ENCODE measurements at places on chromosomes 11 and 22. TPM values are rescaled to one million over a fixed set of nuclear protein-coding genes. Genes with fewer than 3 reads are reported as not detected.

Gene ABCG4
- total RNA-seq, result not detected

Gene RAB38
- 1.8 TPM for total RNA-seq

Gene CBLIF
- 446 TPM for total RNA-seq

Gene CHRM4
- not detected for total RNA-seq

DNA sequence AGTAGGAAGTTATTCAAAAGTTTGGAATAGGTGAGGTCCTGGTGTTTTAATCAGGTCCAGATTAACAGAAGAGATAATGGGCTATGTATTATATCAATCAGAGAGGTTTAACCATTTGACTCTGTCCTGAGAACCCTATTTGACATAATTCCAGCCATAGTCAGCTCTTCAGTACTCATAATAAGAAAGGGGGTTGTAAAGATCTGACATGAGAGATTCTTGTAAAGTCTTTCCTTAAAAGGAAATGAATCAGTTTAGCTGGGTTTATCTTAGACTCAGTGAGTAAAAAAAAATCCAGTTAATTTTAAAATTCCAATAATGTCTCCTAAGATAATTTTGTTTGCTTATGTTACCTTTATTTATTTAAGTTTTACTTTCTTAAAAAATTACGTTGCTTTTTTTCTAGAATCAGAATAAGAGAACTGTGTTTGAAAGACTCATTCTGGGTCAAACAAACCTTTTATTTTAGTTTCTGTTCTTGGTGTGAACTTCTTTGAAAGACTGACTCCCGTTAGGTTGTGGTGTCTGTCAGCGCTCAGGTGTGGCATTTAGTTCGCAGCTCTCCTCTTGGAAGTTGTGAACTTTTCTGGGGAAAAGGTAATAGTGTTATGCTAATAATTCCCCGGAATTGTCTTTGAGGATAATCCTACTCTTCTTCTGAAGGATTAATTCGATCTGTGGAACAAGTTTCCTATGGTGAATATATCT is 20.5 kb downstream of the NUCB2 start:
- DNase-seq, result no peak
- H3K4me1 ChIP-seq, result no peaks in the 10 kb centered on the region
- H3K27me3 ChIP-seq, result no peaks in the 10 kb centered on the region
- peaks cover 37% of the 10 kb centered on the region for H3K36me3 ChIP-seq
- H3K27ac ChIP-seq, result no peak overlapping the region
- H3K4me3 ChIP-seq, result no peak overlapping the region

DNA sequence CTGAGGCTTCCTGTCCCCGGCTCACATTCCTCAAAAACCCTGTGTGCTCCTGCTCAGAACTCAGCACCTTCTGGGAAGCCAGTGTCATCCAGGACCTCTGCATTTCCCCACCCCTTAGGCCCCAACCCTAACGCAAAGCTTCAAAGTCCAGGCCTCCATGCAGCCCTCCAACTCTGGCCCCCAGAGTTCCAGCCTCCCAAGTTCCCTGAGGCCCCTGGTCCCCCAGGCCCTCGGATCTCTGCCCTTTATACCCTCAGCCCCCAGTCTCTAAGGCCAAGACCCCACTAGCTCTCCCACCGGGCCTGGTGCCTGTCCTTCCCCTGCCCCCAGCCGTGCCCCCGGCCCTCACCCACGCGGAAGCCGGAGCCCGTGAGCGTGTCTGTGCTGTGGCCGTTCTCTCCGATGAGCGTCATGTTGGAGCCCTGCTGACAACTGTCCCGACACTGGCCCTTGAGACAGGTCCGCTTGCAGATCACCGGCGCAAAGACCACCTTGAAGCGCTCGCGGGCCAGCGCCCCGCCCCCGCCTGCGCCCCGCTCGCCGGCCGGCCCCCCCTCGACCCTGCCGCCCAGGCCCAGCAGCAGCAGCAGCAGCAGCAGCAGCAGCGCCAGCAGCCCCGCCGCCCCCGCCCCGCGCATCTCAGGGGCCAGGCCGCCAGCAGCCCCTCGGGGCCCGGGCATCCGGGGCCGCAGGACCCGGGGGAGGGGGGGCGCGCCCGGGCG is 718 bp downstream of the LTBP3 start:
- peak overlapping the region; percentile 73 for H3K4me3 ChIP-seq
- DNase-seq, result no peak
- H3K27me3 ChIP-seq, result no peaks in the 10 kb centered on the region
- H3K4me1 ChIP-seq, result peaks cover 48% of the 10 kb centered on the region

DNA sequence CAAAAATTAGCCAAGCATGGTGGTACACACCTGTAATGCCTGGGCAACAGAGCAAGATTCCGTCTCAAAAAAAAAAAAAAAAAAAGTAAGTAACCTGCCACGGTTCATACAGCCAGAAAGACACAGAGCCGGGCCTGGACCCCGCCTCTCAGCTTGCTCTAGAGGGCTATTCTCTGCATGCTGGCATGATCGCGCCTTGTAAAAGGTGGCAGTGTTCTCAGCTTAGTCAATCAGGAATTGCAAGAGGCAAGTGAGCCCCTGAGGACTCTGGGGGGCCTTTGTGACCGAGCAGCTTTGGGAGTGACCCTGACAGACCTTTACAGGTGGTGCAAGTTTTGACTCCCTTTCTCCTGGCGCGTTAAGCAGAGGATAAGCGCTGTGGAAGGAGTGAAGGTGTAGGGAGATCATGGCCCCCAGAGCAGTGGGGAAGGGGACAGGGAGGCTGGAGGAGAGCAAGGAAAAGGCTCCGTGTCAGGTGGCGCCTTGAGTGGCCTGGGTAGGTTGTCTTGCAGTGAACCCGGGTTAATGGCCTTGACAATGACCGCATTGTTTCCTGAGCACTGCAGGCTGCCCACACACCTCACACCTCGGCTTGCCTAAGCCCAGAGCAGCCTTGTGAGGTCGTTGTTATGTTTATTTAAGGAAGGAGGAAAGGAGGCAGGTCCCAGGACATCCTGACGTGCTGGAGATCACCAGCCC is 48.9 kb downstream of the CDPF1 start:
- no peak overlapping the region for H3K4me3 ChIP-seq
- no peaks in the 10 kb centered on the region for H3K27me3 ChIP-seq
- peaks cover 15% of the 10 kb centered on the region for H3K4me1 ChIP-seq

DNA sequence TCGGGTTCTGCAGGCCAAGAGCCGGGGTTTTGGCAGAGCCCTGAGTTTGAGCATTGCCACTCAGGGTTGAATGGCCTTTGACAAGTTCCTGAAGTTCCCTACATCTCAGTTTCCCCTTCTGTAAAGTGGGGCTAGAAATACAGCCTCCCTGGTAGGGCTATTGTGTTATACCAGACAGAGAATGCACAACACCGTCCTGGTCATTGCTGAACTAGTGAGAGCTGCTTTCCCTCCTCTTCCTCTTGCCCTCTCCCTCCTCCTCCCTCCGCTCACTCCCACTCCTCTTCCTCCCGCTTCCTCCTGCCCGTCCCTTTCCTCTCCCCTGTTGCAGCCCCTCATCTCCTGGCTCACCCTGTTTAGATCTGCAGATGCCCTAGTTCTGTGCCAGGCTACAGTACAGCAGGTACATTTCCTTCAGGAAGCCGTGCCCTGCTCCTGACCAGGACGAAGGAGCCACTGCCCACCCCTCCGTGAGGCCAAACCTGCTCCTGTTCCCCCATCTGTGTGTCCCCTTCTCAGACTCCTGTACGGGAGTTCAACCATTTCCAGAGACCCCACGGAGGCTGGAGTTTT is 91.5 kb upstream of the SHANK2 start:
- no peaks in the 10 kb centered on the region for H3K27me3 ChIP-seq
- no peak for DNase-seq
- no peaks in the 10 kb centered on the region for H3K36me3 ChIP-seq
- peaks cover 8% of the 10 kb centered on the region for H3K4me1 ChIP-seq

All from stomach (tissue), 19 donors.